ENCODE measurements at places on chromosomes 2 and 18.
A peak's percentile ranks its signal among the peaks of the same experiment; 100 is the strongest.

DNA sequence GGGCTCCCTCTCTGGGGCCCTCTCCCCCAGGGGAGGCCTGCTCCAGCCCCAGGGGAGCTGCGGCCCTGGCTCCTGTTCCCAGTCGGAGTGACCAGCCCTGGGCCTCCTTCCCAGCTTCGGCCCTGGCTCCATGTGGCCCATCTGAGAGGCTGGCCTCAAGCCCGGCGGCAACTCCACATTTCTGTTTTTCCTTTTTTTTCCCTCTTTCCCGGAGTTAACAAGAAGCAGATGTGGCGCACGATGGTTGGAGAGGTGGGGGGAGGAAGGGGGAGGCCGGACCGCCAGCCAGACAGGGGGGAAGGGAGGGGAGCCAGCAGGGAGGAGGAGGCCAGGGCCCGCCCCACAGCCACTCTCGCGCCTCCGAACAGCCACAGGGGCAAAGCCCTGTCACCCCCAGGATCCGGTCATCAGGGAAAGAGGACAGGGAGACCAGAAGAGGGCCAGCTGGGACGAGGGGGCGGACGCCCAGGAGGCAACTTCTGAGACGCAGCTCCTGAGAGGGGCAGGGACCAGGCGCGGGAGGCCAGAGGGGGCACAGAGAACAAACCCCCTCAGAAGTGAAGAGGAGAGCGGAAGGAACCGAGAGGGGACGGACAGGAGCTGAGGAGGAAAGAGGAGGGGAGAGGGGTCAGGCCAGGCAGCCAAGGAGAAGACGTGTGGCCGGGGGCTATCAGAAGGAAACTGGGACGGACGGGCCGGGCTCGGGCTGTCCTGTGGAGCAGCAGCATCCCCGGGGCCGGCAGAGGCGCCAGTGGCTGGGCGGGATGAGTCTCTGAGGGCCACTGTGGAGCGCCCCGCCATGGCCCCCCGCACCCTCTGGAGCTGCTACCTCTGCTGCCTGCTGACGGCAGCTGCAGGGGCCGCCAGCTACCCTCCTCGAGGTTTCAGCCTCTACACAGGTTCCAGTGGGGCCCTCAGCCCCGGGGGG, at the start of gene EMILIN1:
TSS of gene EMILIN1 (plus strand) at position 349 of the 928 bp plus-strand sequence. CDS start at position 800, 451 bp downstream.
- no peak for DNase-seq

DNA sequence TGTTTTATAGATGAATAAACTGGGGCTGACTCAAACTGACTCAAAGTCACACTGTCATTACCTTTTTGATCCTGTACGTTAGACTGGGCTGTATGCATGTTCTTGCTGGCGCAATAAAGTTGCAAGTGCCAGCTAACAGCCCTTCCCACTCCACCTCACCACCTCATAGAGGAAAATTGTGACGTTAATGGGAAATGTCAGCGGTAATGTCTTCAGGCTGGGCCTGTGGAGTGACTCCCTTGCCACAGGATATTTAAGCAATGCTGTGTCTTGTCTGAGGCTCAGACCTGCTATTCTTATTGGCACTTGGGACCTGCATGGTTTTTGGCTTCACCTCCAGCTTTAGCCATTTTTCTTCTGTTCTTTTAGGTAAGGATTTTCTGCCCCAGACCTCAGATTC, 25.2 kb upstream of the CASP10 start:
- no peak for DNase-seq

GRCh38 chr2:176097820-176098365, 1.7 kb upstream of the HOXD12 start:
- DNase-seq = no peak

GRCh38 chr2:233354971-233355574, 779 bp downstream of the DGKD start:
- no peak for DNase-seq

- DNase-seq = no peak
These were observed 84.7 kb downstream of the GATA6 start for GRCh38 chr18:22254088-22254487.

DNA sequence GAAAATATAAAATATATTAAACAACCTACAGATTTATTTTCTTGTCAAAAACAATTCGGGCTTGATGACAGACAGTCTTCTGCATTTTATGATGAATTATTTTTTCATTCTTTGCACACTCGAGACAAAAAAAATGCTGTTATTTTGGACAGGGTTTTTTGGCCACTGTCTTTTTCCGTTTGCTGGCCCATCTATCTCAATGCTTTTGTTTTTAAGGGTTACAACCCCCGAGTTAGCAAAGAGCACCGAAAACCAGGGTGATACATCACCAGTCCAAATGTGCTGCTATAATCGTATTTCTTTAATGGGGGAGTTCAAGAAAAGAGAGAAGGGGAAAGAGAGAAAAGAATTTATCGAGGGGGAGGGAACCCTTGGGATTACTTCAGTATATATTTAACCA, 7.7 kb downstream of the EVX2 start:
- no peak for DNase-seq

GRCh38 chr2:233945146-233945545, 28.0 kb downstream of the TRPM8 start:
- DNase-seq = no peak

DNA sequence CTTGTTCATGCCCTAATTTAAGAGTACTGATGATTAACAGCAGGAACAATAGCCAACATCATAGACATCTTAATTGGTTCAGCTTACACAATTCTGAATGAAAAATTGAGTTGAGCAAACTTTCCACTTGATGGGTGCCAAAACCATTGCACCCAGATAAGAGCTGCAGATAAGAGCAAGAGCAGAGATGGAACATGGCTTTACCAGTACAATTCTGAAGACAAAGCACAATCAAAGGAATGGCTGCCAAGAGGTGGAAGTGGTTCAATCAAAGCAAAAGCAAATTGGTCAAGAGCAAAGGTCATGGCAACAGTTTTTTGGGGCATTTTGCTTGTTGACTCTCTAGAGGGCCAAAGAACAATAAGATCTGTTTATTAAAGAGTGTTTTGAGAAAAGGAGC, 65.6 kb upstream of the ATP5MC3 start:
- DNase-seq = no peak

GRCh38 chr2:42297322-42297936, 63.6 kb downstream of the COX7A2L start:
- DNase-seq = no peak

DNA sequence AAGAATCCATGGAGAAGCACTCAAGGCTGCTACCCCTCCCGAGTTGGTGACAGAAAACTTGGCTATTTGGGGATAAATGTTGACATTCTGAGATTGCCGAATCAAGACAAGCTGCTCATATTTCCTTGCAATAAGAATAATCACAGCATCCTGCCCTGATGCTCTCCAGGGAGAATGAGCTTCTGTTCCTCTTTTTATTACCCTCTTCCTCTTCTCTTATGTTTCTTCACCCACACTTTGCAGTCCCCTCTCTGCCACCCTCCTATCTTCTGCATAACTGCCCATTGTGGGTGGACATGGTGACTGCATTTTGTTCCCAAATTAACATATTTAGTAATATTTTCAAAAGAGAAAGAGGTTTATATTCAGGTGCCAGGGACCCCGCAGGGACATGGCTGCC, 11.9 kb upstream of the MSGN1 start:
- DNase-seq = no peak

GRCh38 chr18:75167759-75168618, 41.0 kb downstream of the PTGR3 start:
- DNase-seq = no peak

- DNase-seq = no peak
These were observed 92.0 kb downstream of the SPP2 start for GRCh38 chr2:234142530-234142929.

DNA sequence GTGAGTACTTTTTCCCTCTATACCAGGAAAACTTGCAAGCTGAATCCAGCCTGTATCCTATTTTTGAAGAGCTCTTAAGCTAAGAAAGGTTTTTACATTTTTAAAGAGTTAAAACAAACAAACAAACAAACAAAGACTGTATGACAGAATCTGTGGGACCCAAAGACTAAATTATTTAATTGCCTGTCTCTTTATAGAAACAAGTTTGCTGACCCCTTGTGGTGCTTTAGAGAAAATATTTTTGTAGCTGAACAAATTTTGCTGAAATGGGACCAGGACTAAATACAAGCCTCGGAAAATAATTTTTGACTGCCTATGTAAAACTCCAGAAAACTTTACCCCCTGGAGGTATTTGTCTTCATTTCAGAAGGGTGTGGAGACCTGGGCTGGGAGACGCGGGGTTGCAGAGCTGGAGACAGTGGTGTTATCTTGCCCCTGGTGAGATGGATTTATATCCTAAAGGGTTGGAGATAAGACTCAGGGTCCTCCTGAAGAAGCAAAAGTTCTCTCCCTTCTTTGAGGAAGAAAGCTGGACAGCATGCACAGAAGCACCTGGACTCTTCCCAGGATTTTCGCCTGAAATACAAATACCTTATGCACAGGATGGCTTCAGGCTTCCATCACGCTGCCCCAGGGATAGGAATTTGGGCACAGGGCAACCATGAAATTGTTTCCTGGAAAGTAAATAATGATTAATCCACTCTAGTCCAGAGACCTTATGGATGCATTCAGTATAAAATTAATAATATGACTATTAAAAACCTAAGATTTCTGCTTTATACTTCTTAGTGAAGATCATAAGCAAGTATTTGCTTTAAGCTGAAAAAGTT, 54.3 kb downstream of the TMX3 start:
- peak; percentile 7 for DNase-seq

DNA sequence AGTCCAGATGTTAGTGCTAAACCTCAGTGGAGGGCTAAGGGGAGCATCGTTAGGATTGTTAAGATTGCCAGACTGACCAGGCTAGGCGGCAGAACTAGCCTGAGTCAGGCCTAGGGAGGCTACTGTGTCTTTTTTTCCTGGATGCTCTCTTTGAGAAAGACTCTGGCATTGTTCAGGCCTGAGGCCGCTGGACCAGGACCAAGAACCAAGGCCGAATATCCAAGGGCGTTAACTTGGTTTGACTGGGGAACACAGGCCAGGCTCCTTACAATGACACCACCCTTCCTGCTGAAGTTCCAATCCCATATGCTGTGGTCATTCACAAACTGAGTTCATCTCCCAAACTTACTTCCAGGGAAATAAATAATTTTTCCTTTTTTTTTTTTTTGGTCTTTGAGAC, 10.6 kb downstream of the HTRA2 start:
- no peak for DNase-seq

- no peak for DNase-seq
These were observed 57.8 kb downstream of the HPCAL1 start for GRCh38 chr2:10360460-10360849.

DNA sequence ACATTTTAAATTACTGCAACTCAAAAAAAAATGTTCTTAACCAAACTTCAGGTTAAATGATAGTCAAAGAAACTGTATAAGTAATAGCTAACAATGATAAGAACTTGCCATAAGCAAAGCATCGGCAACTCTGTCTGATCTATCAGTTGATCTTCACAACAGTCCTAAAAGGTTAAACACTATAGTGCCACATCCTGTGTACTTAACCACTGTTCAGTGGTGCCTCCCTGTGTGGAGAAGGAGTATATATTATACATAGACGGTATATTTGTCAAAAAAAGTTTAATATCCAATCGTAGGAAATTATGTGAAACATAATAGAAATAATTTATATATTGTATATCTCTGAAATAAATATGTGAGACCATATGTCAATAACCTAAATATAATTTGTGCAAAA, 13.0 kb downstream of the DTNA start:
- no peak for DNase-seq

DNA sequence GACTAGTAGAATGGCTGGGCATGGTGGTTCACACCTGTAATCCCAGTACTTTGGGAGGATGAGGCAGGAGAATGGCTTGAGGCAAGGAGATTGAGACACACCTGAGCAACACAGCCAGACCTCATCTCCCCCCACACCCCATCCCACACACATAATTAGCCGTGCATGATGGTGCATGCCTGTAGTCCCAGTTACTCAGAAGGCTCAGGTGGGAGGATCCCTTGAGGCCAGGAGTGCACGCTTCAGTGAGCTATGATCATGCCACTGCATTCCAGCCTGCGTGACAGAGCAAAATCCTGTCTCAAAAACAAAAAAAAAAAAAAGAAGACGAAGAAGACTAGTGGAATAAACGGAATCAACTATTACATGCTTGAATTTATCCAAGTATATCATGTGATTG, 150.0 kb downstream of the STK39 start:
- no peak for DNase-seq

DNA sequence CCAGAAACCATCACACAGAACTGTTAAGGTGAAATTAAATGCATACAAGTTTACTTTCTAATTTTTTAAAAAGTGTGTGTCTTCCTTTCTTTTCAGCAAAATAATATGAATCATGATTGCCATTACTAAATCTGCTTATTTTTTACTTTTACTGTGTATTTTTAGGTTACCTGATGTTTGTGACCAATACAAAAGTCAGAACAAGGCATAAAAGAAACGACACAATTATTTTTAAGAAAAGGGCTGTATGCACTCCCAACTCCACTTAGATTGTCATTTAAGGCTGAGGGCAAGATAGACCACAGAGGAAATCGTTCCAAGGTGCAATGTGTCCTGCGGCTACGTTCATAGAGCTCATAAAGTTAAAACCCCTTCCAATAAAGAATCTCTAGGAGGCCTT, 797.0 kb downstream of the TDRD15 start:
- DNase-seq = no peak

DNA sequence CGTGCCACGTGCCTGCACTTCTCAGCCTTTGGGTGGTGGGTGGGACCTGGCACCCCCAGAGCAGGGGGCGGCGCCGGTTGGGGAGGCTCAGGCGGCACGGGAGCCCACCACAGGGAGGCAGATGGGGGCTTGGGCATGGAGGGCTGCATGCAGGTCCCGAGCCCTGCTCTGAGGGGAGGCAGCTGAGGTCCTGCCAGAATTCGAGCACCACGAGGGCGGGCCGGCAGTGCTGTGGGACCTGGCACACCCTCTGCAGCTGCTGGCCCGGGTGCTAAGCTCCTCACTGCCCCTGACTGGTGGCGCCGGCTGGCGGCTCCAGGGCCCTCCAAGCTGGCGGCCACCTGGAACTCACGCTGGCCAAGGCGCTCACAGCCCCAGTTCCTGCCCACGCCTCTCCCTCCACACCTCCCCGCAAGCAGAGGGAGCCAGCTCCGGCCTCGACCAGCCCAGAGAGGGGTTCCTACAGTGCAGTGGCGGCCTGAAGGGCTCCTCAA, 1176.8 kb upstream of the GYPC start:
- no peak for DNase-seq

DNA sequence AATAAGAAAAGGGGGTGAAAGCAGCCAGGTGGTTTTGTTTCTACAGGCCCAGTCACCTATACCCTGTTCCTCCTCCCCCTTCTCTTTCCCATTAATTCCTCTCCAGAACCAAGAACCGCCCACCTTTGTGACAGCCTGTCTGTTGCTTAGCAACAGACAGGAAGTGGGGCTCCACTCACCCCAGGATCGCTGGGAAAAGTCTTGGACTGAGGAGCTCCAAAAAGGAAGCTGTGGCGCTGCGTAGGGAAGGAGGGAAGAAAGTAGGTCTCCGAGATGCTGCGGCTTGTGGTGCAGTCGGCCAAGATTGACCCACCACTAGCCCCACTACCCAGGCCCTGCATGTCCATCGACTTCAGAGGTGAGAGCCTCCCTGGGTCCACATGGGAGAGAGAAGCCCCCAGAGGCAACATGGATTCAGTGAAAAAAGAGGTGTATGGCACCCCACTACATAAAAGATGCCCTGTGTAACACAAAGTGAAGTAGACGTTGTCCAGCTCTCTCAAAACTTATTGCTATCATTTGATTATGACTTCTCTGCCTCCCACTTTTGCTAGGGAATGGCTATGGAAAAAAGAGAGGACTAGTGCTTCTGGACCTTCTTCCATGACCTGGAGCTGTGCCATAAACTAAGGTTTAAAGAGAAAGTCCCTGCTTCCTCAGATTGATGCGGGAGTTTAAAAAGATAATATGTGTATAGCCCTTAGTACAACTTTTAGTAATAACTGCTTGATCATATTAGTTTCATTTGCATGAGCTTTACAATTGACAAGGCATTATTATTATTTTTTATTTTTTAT, at the start of gene FER1L5:
TSS of gene FER1L5 (plus strand) at position 201 of the 797 bp plus-strand sequence. CDS start at position 274, 73 bp downstream.
- no peak for DNase-seq
